ENCODE measurements at places on chromosomes 3 and 15. TPM values are rescaled to one million over a fixed set of nuclear protein-coding genes. Genes with fewer than 3 reads are reported as not detected.

- no peaks in the 10 kb centered on the region for H3K36me3 ChIP-seq
- H3K27me3 ChIP-seq: peaks cover 3% of the 10 kb centered on the region
- H3K4me1 ChIP-seq: no peaks in the 10 kb centered on the region
- H3K4me3 ChIP-seq: no peak overlapping the region
- no peak overlapping the region for H3K27ac ChIP-seq
Observed at GRCh38 chr3:4474683-4475490, 7.8 kb upstream of the SUMF1 start.

DNA sequence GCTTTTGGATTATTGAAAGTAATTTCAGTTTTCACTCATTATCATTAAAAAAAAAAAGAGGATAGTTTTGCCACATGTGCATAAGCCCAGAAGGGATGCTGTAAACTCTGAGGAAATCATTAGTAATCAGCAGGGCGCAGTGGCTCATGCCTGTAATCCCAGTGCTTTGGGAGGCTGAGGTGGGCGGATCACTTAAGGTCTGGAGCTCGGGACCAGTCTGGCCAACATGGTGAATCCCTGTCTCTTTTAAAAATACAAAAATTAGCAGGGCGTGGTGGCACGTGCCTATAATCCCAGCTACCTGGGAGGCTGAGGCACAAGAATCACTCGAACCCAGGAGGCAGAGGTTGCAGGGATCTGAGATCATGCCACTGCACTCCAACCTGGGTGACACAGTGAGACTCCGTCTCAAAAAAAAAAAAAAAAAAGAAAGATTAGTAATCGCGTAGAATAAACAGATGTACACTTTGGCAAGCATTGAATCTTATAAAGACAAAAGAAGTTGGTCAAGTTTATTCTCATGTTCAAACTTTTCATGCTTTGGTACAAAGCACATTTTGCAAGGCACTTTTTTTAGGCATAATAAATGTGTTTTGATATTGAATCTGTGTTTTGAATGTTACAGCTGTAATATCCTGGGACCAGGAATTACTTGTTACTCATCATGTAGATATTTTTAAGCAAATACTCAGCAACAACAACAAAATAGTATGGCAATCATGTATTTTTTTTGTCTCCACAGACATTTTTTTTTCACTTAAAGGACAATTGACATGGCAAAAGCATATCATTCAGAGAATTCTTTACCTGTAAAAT is 93.2 kb upstream of the AGTR1 start:
- H3K36me3 ChIP-seq: no peaks in the 10 kb centered on the region
- no peaks in the 10 kb centered on the region for H3K27me3 ChIP-seq
- no peak for DNase-seq
- no peak overlapping the region for H3K4me3 ChIP-seq
- H3K4me1 ChIP-seq: no peaks in the 10 kb centered on the region

Gene ERICH6
- total RNA-seq: 0.33 TPM

DNA sequence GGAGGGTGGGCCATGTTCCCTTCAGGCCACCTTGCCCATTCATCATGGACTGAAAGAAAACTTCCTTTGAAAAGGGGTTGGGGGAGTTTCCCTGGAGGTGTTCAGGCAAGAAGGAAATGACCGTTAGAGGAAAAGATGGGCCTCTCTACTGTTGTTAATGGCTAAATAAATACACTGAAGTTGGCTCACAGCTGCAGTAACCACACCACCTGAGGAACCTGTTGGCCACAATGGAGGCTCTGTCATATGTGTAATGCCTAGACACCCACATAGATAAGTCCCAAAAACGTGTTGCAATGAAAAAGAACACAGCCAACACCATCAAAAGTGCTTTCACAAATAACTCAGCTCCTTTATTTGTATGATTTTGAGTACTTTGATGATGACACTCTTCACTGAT is 38.2 kb upstream of the FAM3D start:
- no peaks in the 10 kb centered on the region for H3K4me1 ChIP-seq
- no peak overlapping the region for H3K4me3 ChIP-seq
- no peak overlapping the region for H3K27ac ChIP-seq
- DNase-seq: no peak
- H3K36me3 ChIP-seq: no peaks in the 10 kb centered on the region

DNA sequence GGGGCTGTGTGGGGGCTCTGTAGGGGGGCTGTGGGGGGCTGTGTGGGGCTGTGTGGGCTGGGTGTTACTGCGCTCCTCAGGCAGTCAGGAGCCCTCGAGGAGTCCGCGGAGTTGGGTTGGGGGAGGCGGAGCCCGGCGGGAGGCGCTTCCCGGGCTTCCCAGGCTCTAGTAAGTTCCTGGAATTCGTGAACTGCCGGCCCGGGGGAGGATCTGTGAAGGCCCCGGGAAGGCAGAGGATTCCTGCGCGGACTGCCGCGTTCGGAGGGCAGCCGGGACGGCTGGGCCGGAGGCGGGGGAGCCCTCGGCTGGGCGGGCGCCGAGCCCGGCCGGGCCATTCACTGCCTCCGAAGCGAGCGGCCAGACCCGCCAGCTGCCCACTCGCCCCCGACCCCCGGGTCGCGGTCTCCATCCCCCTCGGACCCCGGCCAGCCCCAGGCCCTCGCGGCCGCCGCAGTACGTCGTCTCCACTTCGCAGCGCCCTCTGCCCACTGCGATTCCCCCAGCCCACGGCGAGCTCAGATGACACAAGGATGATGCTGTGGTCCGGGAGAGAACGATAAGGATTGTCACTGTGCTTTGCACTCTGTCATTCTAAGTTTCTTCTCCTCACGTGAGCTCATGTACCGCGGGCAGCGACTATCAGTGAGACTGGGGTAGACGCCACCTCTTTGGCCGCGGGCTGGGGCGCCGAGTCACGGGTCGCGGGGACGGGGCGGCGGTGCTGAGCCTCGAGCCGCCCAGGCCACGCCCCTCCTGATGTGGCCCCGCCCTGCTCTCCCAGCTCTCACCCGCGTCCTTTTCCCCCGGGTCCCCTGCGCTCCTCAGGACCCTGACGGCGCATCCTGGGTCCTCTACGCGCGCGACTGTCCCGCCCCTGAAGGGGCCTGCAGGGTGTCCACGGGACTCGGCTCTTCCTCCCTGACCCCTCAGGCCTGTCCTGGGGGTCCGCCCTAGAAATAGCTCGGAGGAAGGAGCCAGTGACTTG is 65.3 kb downstream of the KLF13 start:
- H3K36me3 ChIP-seq: no peaks in the 10 kb centered on the region
- H3K27ac ChIP-seq: no peak overlapping the region
- peak overlapping the region; percentile 43 for H3K4me3 ChIP-seq
- H3K27me3 ChIP-seq: peaks cover 20% of the 10 kb centered on the region
- DNase-seq: peak; percentile 73

GRCh38 chr15:63077952-63078351 is 35.4 kb downstream of the TPM1 start:
- H3K36me3 ChIP-seq: no peaks in the 10 kb centered on the region
- no peaks in the 10 kb centered on the region for H3K27me3 ChIP-seq
- DNase-seq: no peak

DNA sequence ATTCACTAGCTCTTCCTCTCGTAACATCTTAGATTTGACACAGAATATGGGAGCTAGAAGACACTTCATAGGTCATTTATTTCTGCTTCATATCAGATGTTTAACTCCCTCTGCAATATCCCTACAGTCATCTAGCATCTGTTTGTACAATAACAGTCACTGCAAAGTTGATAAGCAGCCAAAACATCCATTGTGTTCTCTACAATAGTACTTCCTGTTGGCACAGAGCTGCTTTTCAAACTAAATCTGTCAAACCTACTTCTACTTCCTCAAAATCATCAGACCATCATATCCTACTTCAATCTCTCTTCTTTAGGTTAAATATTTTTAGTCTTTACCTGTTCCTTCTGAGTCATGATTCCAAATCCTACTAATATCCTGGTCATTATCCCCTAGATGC is 233.2 kb downstream of the FGF12 start:
- DNase-seq: no peak
- H3K4me1 ChIP-seq: no peaks in the 10 kb centered on the region
- no peak overlapping the region for H3K27ac ChIP-seq

DNA sequence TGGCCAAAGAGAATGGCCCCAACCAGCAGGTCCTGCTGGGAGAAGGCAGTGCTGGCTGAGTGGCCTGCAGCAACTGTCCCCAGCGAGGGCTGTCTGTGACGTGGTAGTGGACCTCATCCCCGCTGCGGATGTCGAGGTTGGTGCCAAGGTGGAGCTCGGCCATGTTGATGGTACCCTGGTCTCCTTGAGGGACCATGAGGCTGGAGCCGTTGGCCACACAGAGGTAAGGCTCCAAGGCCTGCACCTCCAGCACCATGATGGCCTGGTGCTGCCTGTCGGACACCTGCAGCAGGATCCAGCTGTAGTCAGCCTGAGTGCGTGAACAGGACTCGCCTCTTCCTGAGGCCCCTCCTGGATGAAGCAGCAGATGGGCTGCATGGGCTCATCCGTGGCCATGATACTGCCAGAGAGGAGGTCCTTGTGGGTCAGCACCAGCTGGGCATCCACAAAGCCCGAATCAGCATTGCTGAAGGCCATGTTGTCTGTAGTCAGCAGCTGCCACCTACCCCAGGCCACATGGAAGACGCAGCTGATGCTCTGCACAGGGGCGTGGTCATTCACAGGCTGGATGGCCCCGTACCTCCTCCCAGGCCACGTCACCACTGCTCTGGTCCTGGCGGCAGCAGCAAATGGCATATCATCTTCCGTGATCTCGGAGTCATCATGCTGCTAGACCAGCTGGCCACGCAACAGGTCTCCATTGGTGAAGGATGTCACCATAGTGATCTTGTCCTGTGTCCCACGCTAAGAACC is 167.5 kb downstream of the GOLGA6L4 start:
- no peaks in the 10 kb centered on the region for H3K4me1 ChIP-seq
- H3K36me3 ChIP-seq: peaks cover 37% of the 10 kb centered on the region
- DNase-seq: no peak
- no peak overlapping the region for H3K27ac ChIP-seq
- no peak overlapping the region for H3K4me3 ChIP-seq

Gene LRRC34
- total RNA-seq: 14.1 TPM

DNA sequence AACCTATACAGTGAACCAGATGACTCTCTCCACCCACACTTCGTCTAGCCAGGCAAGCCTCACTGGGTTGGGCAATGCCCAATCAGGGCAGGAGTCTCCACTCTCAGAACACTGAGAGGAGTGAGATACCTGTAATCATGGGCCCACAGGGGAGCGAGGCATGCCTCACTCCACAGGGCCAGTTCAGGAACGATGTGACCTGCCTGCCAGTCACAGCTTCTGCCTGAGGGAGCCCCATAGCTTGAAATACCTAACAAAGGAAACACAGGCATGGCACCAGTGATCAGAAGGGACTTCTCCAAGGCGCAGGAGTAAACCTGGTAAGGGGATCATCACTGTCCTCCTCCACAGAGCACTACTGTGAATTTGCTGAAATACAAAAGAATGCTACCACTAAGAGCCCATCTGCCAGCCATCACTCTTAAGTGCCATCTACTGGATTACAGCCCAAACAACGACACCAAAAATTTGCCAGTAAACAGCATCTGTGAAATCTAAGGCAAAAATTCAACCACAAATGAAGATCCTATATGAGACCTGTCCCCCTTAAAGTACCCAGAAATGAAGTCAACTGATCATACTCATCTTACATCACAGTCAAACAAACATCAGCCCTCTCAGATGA is 689.9 kb upstream of the SEMA6D start:
- DNase-seq: no peak
- H3K27ac ChIP-seq: no peak overlapping the region
- H3K36me3 ChIP-seq: no peaks in the 10 kb centered on the region
- H3K4me1 ChIP-seq: no peaks in the 10 kb centered on the region
- H3K4me3 ChIP-seq: no peak overlapping the region

- H3K27me3 ChIP-seq: no peaks in the 10 kb centered on the region
- peaks cover 8% of the 10 kb centered on the region for H3K4me1 ChIP-seq
- no peak overlapping the region for H3K27ac ChIP-seq
- H3K4me3 ChIP-seq: no peak overlapping the region
- DNase-seq: no peak
- no peaks in the 10 kb centered on the region for H3K36me3 ChIP-seq
Observed at GRCh38 chr3:192831801-192832347, 85.8 kb downstream of the MB21D2 start.

GRCh38 chr15:100159436-100159835 is 182.3 kb downstream of the ADAMTS17 start:
- no peaks in the 10 kb centered on the region for H3K4me1 ChIP-seq
- H3K4me3 ChIP-seq: no peak overlapping the region
- H3K27ac ChIP-seq: no peak overlapping the region
- no peaks in the 10 kb centered on the region for H3K36me3 ChIP-seq
- H3K27me3 ChIP-seq: no peaks in the 10 kb centered on the region

DNA sequence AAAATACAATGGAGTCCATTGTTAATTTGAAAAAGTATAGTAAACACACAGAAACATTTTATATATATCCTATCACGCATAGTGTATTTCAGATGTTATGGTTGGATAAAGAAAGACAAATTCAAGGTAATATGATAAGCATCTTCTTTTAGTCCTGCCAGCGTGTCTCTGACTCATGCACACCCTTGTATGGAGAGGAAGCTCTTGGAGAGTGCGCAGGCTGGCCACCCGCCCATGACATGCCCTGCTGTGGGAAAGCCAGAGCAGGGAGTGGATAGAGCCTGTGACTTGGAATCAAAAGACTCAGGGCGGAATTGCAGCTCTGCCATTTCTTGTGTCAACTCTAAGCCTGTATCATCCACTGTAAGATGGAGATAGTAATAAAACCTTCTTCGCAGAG is 23.0 kb upstream of the COPG1 start:
- H3K4me1 ChIP-seq: peaks cover 4% of the 10 kb centered on the region
- no peak overlapping the region for H3K27ac ChIP-seq
- H3K27me3 ChIP-seq: no peaks in the 10 kb centered on the region
- no peak for DNase-seq
- no peak overlapping the region for H3K4me3 ChIP-seq

GRCh38 chr3:122233101-122233952 is 49.9 kb downstream of the CASR start:
- no peaks in the 10 kb centered on the region for H3K27me3 ChIP-seq
- H3K4me3 ChIP-seq: no peak overlapping the region
- H3K4me1 ChIP-seq: no peaks in the 10 kb centered on the region
- H3K36me3 ChIP-seq: no peaks in the 10 kb centered on the region
- no peak for DNase-seq

All from spinal cord (tissue), 10 donors.